ENCODE measurements at places on chromosomes 1 and 21. TPM values are rescaled to one million over a fixed set of nuclear protein-coding genes. Genes with fewer than 3 reads are reported as not detected.

KLHL12 gene
- 40.6 TPM for total RNA-seq

DNA sequence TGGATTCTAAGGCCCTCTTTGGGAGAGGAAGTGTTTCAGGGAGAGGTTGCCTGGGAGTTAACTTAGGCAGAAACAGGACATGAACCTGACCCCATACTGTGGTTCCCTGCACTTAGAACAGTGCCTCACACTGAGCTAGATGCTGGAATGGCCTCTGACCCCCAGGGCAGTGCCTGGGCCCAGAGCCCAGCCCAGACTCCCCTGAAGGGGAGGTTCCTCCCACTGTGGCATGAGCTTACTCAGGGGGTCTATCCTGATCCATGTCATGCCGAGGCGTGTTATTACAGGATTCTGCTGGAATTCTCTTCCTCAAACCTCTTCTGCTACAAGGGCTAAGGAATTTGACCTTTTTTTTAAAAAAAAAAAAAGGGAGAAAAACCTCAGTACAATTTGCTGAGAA lies 72.2 kb downstream of the MRPL37 start:
- DNase-seq = peak; percentile 52

DNA sequence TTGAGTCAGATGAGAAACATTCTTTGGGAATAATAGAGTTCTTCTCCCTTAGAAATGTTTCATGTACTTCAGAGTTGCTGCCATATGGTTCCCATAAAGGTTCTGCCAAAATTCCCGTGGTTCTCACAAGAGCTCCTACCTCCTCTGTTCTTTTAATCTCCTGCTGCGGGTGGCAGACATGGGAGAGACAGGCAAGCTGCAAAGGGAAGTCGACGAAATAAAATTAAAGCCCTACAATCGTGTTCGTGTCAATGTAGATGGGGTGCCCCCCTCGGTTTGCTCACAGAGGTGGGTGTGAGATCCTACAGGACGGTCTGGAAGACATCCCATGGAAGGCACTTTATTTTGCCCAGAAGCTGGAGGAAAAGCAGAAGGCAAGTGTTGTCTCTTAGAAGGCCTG lies 276.0 kb downstream of the RWDD3 start:
- no peak for DNase-seq

GRCh38 chr1:245261786-245262185 lies 107.0 kb downstream of the KIF26B start:
- DNase-seq = peak; percentile 97

ERICH3 gene
- 0.17 TPM for total RNA-seq

L1TD1 gene
- total RNA-seq = under 0.01 TPM

GRCh38 chr21:22650226-22650625 lies 1652.0 kb downstream of the NCAM2 start:
- no peak for DNase-seq

DNA sequence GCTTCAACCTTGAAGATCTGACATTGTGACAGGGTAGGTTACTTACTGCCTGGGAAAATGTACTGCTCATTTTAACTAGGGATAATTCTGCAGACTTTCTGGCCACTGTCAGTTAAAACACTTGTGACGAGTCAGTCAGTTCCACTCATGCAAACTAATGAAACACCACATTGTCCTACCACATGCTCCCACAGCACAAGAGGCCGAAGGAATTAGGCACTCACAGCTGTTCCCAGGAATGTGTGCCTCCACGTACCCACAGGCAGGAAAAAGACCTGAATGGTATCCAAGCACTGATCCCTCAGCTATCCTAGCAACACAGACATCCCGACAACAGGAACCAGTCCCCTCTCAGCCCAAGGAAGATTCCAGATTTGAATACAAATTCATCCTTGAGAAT lies 12.3 kb downstream of the BCAR3 start:
- no peak for DNase-seq

GRCh38 chr1:194378517-194378916 lies 1192.1 kb upstream of the B3GALT2 start:
- no peak for DNase-seq

GRCh38 chr21:44686000-44686781 lies 4.2 kb upstream of the KRTAP12-1 start:
- no peak for DNase-seq

SYPL2 gene
- total RNA-seq = 0.45 TPM

GRCh38 chr1:62484824-62485468 lies 48.1 kb downstream of the USP1 start:
- no peak for DNase-seq

- DNase-seq = no peak
These were observed 110.1 kb downstream of the ZBTB18 start for GRCh38 chr1:244161236-244161510.

DNA sequence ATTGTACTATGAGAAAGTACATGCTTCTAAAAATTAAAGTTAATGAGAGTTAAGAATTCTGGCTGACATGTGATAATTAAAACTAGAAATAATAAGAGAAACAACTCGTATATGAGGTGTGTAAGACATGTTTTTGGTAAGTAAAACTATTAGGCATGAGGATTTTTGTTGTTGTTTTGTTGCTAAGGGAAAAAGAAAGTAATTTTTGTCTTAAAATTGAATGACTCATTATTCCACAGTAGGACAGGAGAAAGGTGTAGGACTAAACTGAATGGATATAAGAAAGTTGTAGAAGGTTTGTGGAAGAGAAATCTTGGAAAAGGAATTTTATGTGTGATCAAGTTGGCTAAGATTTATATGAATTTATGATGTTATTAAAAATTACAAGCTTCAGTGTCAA lies 54.8 kb downstream of the TBX19 start:
- peak; percentile 63 for DNase-seq

DNA sequence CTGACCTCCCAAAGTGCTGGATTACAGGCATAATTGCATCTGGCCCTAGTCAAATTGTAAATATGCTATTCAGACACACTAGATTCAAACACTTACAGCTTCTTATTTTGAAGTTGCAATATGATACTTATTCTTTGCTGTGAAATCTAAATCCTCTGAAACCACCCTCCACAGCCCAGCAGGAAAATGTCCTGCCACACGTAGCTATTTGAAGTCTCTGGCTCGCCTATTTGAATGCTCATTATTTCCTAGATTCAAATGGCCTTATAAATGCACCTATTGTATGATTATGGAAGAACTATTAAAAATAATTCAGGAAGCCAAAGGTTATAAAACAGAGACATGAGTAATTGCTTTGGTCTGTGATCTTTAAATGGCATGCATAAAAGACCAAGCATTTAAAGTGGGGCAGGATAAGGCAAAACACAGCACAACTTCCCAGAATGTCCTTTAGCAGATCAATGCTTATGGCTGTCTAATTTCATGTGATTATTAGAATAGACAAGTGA lies 26.6 kb upstream of the FBXO28 start:
- no peak for DNase-seq

GRCh38 chr21:16455978-16456377 lies 726.2 kb downstream of the USP25 start:
- DNase-seq = no peak

RHBDL2 gene
- 1.8 TPM for total RNA-seq

GRCh38 chr1:100325415-100326324 lies 26.6 kb upstream of the CDC14A start:
- DNase-seq = no peak

GRCh38 chr21:36396971-36397370 lies 11.8 kb downstream of the CHAF1B start:
- no peak for DNase-seq

SLC2A5 gene
- 1.6 TPM for total RNA-seq

CLDN17 gene
- not detected for total RNA-seq

- DNase-seq = no peak
These were observed 53.6 kb downstream of the ERG start for GRCh38 chr21:38444691-38445090.

AIRE gene
- not detected for total RNA-seq

- DNase-seq = no peak
These were observed 42.4 kb downstream of the S100B start for GRCh38 chr21:46562472-46562871.

SCCPDH gene
- total RNA-seq = 92.5 TPM

Measured in renal cortical epithelial cell (primary cell).